ENCODE measurements at places on chromosomes 3 and 15.

DNA sequence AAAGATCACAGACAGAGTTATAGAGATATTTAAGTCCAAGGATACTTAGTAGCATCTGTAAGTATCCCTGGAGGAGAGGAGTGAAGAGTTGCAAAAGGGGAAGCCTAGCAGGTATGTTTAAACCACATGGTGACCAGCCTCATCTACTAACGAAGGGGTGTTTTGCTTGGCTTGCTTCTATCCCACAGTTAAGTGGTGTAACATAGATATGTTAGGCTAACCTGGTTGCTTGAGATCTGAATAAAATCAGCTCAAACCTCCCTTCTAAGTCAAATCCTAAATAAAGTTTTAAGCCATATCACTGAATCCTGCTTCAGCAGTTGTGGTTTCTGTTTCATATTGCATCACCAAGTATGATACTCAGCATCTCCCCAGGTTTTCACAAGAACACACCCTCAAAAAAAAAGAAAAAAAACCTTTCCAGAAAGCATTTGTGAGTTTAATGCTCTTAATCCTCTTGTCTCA is 880.2 kb downstream of the ROBO1 start:
- no peak for DNase-seq

- DNase-seq, result no peak
These were observed 65.4 kb upstream of the UMPS start for GRCh38 chr3:124664804-124665203.

GRCh38 chr3:133963657-133964396 is 65.9 kb downstream of the SLCO2A1 start:
- DNase-seq, result no peak

- DNase-seq, result no peak
These were observed 132.7 kb upstream of the TPRG1 start for GRCh38 chr3:189038773-189039745.

DNA sequence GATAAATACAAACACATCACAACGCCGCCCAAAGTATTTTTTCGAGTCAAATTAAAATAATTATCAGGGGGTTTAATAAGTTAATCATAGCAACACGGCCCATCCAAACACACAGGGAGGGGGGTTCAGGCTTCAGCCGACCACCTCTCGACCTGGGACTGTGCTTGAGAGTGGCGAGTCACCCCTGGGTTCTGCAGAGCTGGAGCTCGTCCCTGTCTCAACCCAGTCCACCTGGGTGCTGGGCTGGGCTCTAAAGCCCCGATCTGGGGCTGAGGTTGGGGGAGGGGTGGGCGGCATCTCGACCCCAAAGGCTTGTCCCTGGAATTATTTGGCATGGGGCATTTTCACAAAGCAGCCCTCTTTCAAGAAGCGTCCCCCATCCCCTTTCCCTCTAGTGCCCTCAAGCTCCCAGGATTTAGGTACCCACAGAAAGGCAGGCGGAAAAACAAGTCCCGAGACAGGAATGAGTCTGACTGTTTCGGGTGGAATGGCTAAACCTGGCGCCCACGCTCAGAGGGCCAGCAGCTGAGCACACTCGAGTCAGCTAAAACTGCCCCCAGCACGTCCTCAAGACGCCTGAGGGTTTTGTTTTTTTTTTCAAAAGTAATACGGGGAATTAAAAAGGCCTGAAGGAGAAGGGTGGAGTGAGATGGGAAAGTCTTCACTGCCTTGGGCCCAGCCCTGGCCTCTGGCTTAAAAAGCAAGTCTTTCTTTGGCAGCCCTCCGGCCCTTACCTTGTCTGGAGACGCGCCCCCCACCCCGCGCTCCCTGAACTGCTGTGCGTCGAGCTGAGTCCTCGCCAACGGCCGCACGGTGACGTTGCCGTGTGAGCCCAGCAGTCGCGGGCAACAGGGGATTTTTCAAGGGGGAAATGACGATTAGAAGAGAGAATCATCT is 32.5 kb downstream of the NR2F2 start:
- no peak for DNase-seq

GRCh38 chr3:99012051-99012450 is 110.6 kb upstream of the DCBLD2 start:
- DNase-seq, result no peak

DNA sequence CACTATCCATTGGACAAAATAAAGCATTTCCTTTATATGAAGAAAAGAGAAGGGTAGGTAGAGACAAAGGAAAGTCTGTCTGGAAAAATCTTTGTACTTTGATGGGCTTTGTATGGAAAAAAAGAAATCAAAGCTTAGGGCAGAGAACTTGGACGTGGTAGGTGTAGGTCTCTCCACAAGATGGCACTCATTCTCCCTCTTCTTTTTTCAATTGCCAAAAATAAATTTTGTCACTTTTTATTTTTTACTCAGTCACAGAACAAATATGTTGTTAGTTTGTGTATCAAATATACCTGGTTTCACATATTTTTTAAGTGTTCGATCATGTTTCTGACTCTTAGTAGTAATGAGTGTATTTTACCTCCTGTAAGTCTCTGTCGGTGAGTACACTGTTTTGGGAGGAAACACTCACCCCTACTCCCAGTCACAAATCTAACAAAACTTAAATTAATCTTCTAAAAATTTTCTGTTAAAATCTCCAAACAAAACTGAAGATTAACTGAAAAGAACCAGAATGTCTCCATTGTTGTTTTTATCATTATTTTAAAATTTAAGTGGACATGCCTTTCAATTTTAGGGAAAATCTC is 415.8 kb upstream of the GOLIM4 start:
- no peak for DNase-seq

DNA sequence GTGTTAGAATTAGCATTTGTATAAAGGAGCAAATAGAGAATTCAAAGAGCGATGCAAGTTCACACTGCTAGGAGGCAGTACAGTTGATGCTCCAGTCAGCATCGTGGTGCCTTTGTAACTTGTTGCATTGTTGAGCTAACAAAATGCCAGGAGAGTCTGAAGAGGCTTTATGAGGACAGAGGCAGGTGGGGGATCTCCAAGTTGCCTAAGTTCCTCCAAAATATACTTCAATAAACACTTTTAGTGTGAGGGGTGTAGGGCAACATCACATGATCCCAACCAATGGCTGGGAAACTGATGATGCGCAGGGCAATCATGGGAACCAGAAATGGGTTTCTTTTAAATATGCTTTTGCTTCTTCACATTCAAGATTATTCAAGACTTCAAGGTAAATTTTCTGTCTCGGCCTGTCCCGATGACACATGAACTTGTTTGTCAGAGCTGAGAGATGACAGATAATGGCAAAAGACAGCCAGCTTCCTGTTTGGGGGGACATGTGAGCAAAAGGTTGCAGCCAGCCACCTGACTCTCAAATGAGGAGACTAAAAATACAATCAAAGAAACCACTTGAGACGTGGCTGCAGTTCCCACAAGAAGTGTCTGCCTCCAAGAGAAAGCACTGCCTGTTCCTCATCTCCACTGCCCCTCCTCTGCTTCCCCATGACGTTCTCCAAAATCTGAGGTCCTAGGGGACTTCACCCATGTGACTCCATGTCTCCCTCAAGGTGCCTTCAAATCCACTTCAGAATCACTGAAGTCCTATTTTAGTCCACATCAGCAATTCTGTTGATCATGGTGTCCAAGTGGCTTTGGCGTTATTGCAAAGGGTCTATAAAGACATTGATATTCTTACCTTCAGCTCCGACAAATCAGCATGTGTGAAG is 39.3 kb downstream of the KLHL6 start:
- DNase-seq, result peak; percentile 27

DNA sequence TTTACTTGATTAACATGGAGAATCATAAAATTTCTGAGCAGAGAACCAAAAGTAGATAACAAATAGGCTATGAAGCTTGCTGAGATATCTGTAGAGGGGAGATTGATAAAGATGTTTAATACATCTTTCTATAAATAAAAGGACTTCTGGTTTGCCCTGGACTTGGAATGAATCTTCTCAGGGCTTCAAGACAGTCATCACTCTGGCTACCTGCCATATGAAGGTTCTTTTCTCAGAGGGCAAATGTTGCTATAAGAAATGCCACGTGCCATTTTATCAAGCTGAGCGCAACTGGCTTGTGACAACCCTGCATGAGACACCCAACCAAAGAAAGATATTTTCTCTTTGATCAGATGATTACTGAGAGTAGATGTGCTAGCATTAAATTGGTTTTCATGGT is 192.5 kb downstream of the WNT5A start:
- DNase-seq, result no peak

- DNase-seq, result no peak
These were observed 659.1 kb downstream of the SI start for GRCh38 chr3:164419220-164419619.

DNA sequence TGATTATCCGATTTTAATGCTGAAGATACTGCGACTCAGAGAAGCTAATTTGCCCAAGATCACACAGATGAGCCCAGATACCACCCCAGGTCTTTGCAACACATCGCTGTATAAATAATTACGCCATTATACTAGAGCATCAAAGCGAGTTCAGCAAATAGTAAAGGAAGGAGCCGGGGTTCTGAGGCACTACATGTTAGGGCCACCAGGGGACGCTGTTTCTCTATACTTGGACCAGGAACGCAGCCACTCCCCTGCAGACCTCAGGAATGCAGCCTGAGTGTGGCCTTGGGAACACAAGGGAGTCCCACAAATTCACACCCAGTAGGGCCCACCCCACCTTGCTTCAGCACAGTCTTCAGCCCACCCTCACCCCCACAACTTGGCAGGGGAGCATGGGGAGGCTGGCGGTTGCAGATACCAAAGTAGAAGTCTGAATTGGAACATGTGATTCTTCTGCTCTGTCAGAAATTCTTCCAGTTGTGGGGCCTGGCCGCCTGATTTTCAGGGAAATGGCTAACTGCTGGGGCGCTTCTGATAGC is 57.8 kb upstream of the RYK start:
- peak; percentile 50 for DNase-seq

DNA sequence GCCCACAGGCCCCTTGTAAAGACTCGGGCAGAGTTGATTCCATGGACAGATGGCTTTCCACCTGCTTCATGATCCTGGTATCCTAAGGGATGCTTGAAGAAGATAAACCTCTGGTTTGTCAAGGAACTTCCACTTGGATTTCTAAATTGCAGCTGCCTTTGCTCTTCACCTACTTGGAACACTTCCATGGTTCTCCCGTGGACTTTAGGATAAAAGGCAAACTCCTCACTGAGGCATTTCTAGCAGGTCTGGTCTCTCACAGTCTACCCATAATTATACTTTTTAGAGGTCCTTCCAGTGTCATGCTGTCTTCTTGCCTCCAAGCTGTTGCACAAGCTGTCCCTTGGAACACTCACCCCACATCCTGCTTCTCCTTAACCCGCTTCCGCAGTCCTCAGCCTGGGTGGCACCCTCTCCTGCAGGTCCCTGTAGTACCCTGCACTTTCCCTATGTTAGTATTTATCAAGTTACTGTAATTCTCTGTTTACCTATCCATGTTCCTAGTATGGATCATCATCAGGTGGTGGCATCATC is 12.7 kb downstream of the TLNRD1 start:
- no peak for DNase-seq

DNA sequence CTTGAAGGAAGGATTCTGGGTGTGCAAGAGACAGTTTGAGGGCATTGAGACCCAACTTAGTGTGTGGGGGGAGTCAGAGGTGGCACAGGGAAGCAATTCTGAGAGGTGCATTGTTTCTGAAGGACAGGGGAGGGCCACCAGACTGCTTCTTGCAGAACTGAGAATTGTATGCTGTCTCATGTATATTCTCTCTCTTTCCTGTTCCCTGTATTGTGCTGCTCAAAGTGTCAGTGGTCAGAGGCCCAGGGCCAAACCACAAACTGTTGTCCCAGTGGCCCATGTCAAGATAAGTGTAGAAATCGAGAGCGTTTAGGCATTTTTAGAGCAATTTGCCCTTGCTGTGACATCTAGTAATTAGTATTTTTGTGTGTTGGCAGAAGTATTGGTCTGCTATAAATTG is 567.1 kb downstream of the EDEM1 start:
- no peak for DNase-seq

DNA sequence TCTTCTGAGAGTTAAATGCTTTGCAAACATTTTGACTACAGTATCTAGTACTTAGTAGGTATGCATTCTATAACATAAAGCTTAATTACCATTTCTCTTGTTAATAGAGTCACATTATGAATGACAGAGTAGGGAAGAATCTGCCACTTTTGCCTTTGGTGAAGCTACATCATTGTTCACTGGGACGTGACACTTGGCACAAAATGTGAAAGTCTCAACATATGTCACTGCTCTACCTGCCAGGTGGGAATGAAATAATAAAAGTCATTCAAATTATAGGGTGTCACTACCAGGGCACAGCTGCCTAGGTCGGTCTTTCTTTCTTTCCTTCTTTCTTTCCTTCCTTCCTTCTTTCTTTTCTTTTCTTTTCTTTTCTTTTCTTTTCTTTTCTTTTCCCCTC is 17.6 kb downstream of the GPR87 start:
- no peak for DNase-seq

DNA sequence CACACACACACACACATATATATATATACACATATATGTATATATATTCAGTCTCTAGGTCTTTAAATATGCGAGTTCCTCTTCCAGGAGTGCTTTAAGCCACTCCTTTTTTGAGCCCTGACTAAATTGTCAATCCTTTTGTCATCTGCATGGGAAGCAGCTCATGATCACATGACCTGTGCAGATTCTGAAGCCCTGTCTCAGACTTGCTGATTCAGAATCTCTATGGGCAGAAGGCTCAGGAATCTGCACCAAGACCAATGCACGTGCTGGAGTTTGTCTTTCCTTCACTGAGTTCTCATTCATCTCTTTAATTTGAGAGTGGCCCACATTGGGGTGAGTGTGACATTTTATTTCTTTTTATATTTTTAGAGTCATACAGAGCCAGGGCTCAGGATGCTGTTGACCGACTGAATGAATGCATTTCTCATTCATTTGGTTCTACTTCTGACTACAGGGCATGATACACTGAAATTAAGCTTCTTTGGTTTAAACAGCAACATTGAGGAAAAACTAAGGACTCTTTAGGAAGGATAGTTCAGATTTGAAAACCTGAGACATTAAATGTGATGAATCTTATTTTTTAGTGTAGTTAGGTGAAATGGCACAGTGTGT is 307.5 kb downstream of the EDEM1 start:
- DNase-seq, result no peak

DNA sequence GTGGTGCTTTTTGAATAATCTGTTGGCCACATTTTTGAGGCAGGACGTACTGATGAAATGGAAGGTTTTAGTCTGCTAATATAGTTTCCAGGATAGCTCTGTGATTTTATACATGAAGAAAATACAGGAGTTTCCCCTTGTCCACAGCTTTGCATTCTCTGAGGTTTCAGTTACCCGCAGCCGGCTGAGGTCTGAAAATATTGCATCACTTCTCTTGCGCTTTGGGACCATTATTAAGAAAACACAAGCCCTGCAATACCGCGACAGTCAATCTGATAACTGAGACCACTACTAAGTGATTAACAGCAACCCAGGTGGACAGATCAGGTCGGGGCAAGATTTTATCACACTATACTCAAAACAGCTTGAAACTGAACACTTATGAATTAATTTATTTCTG is 33.0 kb downstream of the BLM start:
- DNase-seq, result no peak

DNA sequence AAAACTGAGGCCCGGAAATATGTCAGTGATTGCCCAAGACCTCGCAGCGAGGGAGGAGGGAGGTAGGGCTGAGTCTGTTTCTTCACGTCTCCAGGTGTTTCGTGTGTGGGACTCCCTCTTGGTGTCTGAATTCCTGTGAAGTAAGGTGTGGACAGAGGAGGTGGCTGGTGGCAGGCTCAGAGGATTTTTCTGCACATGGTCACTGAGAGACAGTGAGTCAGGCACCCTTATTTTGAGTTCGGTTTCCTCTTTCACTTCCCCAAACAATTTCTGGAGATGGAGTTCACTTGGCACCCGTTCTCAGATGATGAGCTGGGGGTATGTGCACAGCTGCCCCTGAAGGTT is 46.3 kb upstream of the VPS8 start:
- DNase-seq, result no peak

All from stimulated activated CD8-positive, alpha-beta memory T cell treated with anti-CD3 and anti-CD28 coated beads, Interleukin-4, amount 100 ng/mL, for 1 hour (primary cell).